ENCODE measurements at places on chromosomes 5 and 9.

DNA sequence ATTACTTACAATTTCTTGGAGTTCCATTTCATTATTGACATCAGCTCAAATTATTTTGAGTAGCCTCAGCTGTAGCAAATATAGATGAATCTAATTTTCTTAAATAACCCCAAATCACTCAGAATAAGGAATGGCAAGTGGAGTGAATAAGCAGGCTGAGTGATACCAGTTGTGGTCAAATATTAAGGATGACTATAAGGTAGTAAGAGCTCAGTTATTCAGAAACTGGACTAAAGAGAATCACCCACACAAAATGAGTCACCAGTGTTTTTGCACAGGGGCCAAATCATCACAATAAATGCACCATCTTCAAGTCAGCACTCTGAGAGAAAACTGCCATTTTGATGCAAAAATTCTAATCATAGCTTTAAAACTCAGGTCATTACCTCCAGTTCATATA is 128.9 kb upstream of the TARS1 start:
- DNase-seq: no peak

- no peak for DNase-seq
Measured at GRCh38 chr9:134630393-134630790, 11.2 kb upstream of the COL5A1 start.

- DNase-seq: no peak
Measured at GRCh38 chr5:107682533-107682932, 11.8 kb upstream of the EFNA5 start.

DNA sequence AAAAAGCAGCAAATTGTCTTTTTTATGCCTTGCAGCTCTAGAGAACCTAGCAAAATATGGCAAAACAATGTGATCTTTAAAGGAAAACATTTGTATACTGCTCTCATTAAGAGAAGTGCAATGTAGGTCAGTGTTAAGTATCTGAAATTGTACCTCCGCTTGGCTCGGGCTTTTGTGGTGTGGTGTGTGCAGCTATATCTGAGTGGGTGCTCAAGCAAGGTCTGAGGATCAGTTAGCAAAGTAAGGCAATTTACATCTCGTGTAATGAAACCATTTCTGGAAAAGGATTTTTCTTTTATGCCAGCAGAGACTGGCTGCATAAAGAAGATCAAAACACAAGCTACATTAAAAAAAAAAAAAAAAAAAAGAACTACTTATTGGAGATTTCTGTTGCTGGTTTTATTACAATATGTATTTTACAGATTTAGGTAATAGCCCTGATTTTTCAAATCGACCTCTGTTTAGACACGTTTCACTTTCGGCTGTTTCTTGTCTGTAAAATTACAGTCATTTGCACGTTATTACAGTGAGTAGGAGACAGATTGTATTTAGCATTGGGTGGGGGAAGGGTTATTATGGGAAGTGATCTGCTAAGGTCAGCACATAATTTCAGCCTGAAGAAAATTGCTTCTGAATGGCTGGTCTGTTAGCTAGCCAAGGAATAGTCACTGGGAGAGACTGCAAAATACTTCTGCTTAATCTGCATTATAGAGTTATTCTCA is 7.9 kb upstream of the ZNF608 start:
- no peak for DNase-seq

- no peak for DNase-seq
Measured at GRCh38 chr5:112514111-112514510, 95.0 kb upstream of the EPB41L4A start.

DNA sequence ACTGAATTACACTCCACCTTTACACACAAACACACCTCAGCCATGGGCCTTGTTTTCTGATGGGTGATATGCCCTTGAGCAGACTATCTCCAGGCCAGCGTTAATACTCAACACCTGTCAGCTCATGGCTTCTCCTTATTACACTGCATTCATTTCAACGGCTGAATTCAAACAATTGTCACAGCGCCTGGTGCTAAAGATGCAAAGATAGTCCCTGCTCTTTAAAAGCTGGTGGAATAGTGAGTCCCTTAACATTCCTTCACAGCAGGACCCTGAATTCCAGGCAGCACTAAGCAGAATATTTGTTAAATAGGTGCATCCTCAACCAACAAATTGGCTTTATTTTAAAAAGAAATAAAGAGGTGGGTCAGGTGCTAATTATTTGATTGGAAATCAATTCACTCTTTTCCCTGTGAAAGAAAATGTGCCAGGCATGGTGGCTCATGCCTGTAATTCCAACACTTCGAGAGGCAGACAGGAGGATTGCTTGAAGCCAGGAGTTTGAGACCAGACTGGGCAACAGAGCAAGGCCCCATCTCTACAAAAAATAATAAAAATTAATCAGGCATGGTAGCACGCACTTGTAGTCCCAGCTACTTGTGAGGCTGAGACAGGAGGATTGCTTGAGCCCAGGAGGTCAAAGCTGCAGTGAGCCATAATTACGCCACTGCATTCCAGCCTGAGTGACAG is 155.7 kb upstream of the EFNA5 start:
- no peak for DNase-seq

DNA sequence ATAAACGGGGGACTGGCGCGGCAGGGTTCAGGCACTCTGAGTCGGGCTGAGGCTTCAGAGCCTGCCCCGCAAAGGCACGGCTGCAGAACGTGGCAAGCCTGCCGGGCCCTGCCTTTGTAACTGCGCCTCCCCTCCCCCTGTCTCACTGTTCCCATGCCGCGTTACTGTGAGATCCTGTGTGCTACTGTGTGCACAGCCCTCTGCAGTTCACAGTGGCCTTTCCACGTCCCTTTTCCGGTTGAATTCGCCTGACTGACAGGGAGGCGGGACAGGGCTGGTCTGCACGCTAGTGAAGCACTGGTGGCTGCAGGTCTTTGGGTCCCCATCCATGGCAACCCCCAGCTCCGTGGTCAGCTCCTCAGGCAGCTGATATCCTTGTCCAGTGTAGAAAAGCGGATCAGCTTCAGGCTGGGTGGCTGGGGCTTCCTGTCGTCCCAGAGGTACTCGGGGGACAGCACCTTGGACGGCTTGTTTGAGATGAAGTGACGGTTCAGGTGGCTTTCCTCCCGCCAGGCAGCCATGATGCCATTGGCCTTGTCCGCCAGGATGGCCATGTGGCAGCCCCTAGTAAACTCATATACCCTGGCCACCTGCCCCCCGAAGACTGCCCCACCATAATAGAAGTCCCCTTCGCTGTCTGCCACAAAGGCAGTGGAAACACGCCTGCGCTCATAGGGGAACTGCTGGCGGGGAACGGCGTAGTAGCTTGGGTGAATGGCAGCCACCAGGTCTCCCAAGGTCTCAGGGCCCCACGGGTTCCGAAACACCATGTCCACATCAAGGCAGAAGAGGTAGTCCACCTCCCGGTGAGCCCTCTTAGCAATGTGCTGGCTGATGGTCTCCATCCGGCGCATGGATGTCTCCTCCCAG is 10.3 kb downstream of the GBGT1 start:
- no peak for DNase-seq

DNA sequence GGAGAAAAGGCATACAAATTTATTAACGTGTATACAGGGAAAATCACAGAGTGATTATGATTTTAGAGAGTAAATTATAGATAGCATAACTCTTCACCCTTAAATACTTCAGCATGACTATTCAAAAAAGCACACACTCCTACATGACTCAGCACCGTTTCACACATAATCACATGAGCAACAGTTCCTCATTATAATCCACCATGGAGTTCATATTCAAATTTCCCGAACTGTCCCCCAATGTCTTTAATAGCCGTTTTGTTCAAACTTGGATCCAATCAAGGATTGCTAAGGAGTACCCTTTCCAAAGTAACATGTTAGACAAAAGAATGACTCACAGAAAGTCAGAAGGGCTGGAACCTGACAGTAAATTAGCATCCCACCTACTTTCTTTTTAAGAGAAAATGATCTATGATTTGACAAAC is 32.1 kb downstream of the RAPGEF1 start:
- no peak for DNase-seq

GRCh38 chr5:7016999-7017747 is 303.9 kb downstream of the TENT4A start:
- DNase-seq: no peak

DNA sequence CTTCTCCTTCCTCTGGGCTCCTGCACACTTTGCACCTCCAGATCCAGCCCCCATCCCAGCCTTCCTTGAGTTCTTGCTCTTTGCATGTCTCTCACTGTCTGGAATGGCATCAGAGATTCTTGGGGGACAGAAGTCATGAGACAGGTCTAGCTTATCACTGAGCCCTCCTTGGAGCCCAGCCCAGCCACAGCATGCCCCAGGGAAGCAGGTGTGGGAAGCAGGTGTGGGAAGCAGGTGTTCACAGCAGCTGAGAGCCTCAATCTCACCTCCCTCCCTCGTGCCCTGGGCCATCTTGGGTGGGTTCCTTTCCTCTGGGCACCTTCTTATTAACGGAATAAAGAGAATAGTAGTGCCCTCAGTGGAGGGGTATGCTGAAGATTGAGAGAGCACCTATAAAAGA is 27.2 kb downstream of the SLC6A7 start:
- no peak for DNase-seq

DNA sequence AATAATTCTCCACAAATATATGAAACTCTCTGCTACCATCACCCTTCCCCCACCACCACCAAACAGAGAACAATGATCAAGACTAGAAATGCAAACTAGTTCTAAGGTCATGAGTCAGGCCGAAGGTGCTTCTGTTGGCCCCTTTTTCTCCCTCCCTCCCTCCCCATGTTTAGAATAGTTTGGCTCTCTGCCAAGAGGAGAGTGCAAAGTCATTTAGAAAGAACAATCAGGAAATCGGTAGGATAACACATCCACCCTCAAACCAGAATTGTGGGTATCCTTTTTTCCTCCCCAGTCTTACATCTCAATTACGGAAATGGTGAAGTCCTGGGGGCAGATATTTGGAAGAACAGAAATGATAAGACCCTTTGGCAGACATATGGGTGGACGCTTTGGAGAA is 170.1 kb downstream of the SLF1 start:
- DNase-seq: no peak

- no peak for DNase-seq
Measured at GRCh38 chr5:56094579-56095361, 100.0 kb upstream of the IL6ST start.

- DNase-seq: no peak
Measured at GRCh38 chr9:129109952-129110739, 447 bp downstream of the CRAT start.

- DNase-seq: no peak
Measured at GRCh38 chr5:69528035-69528434, 32.0 kb upstream of the GTF2H2C start.

GRCh38 chr5:116084287-116084691 is 536 bp upstream of the COMMD10 start:
- DNase-seq: peak; percentile 33

GRCh38 chr5:89204756-89205155 is 321.8 kb upstream of the MEF2C start:
- DNase-seq: no peak

GRCh38 chr5:141875795-141876627 is 2.2 kb downstream of the PCDH1 start:
- DNase-seq: no peak

GRCh38 chr9:77454663-77455062 is 193.5 kb downstream of the GNA14 start:
- no peak for DNase-seq

GRCh38 chr5:140513124-140513523 is 34.3 kb upstream of the EIF4EBP3 start:
- DNase-seq: no peak

GRCh38 chr9:93232388-93232960 is 48.5 kb downstream of the WNK2 start:
- no peak for DNase-seq

DNA sequence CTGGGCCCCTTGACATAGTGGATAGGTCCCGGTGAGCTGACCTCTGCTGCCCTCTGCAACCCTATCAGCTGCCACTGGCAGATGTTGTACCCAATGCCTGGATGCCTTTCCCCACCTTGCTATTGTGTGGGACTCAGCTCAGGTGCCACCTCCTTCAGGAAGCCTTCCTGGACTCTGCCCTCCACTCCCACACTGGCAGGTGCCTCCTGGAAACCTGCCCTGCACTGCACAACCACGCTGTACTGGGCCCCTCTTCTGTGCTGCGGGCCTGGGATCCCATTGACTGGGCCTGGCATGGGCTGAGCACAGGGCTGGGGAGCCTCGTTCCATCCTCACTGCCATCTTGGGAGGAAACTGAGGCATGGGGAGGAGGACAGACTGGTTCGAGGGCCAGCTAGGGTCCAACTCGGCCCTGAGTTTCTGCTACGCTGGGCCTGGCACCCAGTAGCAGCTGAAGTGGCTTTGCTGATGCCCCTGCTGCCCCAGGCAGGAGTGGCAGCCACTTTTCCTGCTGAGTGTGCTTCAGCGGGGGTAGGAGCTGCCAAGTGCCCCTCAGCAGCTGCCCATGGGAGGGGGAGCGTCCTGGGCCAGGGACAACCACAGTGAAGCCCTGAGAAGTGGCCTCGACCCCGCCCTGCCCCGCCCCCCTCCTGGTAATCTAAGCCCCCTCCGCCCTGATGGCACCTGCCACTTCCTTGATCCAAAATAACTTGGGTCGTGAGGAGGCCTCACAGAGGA is 1.3 kb downstream of the AK1 start:
- DNase-seq: no peak

DNA sequence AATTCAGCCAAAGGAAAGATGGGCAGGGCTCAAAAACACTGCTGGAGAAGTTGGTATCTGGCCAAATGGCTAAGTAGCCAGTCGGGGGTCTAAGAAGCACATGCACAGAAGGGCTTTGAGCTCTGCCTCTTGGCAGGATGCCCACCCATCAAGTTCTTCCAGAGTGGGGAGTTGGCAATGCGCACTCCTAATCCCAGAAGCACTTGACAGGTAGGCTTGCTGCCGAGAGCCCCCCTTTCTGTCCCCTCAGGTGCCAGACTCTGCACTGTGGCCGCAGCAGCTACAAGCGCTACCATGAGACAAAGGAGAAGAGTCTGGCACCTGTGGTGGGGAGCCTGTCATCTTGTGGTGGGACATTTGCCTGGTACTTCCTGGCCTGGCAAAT is 252.9 kb upstream of the SLC24A2 start:
- DNase-seq: no peak

DNA sequence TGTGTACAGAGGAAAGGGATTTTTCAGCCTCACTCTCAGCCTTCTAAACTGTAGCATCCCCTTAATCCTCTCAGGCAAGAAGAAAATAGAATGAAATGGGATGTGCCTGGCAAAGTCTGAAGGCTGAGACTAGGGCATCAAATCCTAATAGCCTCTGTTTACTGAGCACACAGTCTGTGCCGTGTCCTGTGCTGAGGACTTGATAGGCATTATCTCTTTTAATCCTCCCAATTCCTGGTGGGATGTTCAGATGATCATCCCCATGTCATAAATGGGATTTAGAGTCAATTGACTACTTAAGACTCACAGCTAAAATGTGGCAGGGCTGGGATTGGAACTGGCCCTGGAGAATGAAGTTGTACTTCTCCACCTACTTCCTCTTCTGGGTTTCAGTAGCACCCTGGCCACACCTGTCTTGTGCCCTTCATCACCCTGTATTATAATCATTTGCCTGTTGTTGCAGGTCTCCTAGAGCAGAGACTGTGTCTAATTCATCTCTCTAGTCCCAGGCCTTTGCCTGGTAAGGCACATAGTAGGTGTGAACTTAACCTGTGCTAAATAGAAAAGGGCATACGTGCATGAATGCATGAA is 81.0 kb downstream of the WWC1 start:
- DNase-seq: no peak
